Fibroblast of skin of left quadriceps (primary cell): ENCODE measurements at places on chromosomes 5 and 9.

GRCh38 chr5:124315741-124316415 lies 430.6 kb downstream of the ZNF608 start:
- DNase-seq: peak; percentile 71

- no peak for DNase-seq
Measured at GRCh38 chr9:131627326-131627647, 82.0 kb downstream of the PRRT1B start.

- DNase-seq: no peak
Measured at GRCh38 chr9:88922091-88922490, 69.2 kb upstream of the S1PR3 start.

GRCh38 chr5:78328585-78329173 lies 31.7 kb upstream of the SCAMP1 start:
- DNase-seq: peak; percentile 9

DNA sequence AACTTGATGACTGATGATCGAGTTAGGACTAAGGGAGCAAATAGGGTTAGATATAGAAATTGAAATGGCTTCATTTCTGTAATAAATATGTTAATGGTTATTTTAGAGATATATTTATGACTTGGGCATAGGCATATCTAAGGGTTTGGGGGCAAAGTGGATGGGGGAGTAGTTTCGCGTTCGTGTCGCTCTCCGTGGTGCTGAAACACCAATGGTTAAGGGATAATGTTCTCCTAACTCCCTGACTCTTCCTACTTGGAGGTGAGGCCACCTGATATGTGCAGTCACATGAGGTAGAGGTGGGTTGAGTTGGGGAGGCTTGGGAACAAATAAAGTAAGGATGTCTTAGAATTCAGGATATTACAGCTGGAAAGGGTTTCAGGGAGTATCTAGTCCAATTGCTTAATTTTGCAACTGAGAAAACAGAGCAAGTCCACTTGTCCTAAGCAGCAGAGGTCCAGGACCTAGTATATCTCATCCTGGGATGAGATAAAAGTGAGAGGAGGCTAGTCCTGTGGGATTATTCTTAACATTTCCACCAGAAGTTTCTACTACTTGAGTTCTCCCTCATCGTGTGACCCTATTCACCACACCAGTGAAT lies 44.0 kb upstream of the MAP1B start:
- DNase-seq: no peak

GRCh38 chr5:174392892-174393291 lies 331.5 kb upstream of the MSX2 start:
- DNase-seq: no peak

DNA sequence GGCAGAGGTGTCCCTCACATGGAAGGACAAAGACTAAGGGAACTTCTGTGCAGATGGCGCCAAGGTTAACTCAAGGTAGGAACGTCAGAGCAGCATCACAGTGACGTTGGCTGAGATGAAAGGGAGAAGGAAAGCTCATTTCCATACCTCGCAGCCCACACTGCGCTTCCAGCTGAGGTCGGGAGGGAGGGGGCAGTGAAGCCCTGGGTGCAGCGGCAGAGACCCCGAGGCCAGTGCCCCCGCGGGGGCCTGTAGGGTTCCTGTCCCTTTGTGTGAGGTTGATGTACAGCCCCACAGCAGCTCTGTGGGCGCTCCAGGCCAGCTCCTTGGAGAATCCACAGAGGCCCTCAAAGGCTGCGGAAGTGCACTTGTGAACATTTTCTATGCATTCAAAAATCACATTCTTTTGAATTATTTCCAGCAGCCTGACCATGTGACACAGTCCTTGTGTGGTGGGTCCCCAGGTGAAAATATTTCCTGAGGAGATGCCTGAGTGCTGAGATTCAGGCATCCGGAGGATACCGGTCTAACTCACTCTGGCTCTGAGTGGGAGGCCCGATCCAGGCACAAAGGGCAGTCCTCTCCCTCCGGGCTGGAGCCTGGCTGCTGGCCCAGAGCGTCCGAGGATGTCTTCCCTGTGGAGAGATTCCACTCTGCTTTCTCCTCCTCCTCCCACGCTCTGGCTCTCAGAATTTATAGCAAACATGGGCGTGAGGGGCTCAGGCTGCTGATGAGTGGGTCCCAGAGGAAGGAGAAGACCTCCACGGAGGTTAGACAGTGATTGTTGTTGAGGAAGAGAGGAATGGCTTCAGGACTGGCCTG lies 150.7 kb downstream of the ICE1 start:
- no peak for DNase-seq

DNA sequence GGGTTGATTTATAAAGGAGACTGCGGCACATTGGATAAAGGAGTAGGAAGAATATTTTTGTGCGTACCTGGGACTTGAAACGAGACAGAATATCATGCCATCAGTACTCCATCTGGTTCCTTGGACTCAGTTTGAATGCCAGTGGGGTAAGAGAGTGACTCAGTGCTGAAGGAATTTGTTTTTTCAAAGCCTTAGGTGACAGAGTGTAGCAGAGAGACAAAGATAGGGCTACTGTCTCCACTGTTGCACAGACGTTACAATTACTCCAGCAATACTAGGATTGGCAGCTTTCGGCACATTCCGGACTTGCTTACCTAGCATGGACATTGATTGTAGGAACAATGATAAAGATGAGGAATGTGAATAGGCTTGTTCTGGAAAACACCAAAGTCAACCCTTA lies 250.7 kb downstream of the KCTD16 start:
- no peak for DNase-seq

DNA sequence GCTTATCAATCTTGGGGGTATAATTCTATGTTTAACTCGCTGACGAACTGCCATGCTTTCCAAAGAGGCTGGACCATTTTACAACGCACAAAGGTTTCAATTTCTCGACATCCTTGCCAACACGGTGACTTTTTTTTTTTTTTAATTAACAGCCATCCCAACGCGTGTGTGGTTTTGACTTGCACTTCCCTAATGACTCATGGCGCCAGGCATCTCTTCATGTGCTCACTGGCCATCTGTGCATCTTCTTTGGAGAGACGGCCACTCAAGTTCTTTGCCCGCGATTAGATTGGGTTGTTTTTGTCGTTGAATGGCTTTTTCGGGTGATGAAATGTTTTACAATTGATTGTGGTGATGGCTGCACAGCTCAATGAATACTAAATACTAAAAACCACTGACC lies 12.5 kb upstream of the CARD9 start:
- no peak for DNase-seq

DNA sequence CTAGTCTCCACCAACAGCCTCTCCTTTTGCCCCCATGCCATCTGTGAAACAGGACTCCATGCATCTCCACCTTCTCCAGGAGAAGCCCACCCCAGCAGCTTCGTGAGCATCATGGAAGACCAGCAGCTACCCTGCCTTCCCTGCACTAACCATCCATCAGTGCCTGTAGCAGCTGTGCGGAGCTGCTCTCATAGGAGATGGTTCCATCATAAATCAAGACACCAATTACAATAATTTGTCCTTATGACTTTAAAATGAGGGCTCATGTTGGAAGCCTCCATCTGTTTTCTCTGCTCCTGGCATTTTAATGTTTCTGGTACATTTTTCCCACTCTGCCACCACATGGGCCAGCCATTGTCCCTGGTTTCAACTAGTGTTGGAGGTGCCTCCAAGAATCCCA lies 69.9 kb downstream of the FGF1 start:
- DNase-seq: no peak

DNA sequence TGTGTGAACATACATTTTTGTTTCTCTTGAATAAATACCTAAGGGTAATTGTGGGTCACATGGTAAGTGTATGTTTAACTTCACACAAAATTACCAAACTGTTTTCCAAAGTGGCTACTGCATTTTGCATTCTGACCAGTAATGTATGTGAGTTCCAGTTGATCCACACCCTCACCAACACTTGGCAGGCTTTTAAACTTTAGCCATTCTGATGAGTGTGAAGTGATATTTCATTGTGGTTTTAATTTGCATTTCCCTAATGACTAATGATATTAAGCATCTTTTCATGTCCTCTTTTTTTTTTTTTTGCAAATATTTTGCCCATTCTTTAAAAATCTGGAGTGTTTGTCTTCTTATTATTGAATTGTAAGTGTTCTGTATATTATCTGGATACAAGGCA lies 53.5 kb upstream of the MAST4 start:
- no peak for DNase-seq

DNA sequence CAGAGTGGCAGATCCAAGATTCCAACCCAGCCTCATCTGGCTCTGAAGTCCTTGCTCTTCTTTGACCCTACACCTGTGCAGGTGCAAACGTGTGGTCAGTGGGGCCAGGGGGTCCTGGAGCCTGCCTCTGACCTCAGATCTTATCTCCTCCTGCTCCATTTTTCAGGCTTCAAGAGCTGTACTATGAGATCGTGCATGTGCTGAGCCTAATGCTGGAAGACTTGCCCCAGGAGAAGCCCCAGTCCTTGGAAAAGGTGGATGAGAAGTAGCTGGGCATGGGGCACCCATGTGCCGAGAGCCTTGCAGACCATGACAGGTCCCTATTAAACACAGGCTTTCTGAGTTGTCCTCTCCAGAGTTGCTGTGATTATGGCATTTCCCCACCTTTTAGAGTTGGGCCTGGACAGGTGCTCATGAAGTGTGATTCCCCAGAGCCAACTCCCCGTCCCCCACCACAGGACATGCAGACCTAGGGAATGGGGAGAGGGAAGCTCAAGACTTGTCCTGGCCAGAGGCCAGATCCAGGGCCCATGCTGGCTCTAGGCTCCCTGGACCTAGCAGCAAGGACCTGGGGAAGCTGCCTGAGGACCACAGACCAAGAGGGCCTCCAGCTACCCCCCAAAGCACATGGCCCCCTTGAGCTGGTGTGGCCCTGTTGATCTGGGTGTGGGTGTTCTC lies 22.5 kb downstream of the PITX1 start:
- DNase-seq: no peak

GRCh38 chr9:8351436-8351835 lies 551.9 kb upstream of the DMAC1 start:
- DNase-seq: no peak

- DNase-seq: no peak
Measured at GRCh38 chr9:108040783-108041182, 551.2 kb upstream of the KLF4 start.

GRCh38 chr5:180935203-180935602 lies 36.2 kb downstream of the BTNL8 start:
- DNase-seq: no peak

GRCh38 chr5:9395706-9396105 lies 150.2 kb downstream of the SEMA5A start:
- DNase-seq: no peak

GRCh38 chr5:95162231-95162992 lies 122.5 kb downstream of the MCTP1 start:
- no peak for DNase-seq

DNA sequence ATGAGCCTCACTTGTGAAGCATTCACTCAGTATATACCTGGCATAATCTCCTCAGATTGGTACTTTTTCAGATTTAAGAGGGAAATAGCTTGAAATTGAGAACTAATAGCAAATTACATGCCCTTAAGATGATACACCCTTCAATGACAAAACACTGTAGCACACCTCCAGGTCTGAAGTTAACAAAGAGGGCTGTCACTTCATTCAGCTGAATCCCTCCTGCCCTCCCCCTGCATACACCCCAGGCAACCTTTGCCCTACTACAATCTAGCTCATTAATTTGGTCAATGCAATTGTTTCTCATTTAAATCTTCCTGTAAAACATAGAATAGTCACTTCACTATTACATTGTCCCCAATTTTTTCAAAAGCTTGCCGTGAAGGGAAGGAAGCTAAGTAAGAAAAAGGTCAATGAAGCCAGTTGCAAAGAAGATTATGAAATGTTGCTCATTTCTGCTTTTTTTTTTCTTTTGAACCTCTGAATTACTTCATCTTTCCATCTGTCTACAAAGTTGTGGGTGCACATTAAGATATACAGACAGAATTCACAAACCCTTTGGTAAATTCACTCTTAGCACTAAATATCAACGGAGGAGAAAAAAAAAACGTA lies 294.8 kb upstream of the PTGER4 start:
- DNase-seq: no peak

- no peak for DNase-seq
Measured at GRCh38 chr5:50786073-50786472, 119.6 kb downstream of the PARP8 start.

- no peak for DNase-seq
Measured at GRCh38 chr5:32707418-32707997, 3.6 kb upstream of the NPR3 start.

DNA sequence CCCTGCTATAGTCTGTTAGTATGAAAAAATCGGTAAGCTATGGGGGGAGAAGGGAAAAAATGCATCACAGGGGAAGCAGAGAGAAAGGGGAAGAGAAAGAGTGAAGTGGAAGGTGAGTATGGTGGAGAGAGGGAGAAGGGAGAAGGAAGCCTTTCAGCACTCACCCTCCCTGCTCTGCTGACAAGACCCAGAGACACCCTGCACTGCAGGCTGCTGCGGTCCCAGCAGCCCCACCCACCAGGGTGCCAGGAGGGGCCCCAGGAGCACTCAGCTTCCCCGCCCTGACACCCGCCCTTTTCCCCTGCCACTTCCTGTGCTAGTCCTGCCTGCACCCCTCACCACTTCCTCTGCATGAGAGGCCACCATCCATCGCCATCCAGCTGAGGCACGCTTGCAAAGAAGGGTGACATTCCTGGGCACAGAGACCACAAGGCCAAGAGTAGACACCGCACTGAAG lies 12.7 kb downstream of the STK10 start:
- DNase-seq: no peak

- peak; percentile 73 for DNase-seq
Measured at GRCh38 chr5:68898951-68899471, 194.8 kb upstream of the SLC30A5 start.

GRCh38 chr5:1732945-1733344 lies 66.7 kb downstream of the MRPL36 start:
- no peak for DNase-seq

- DNase-seq: peak; percentile 93
Measured at GRCh38 chr5:153629027-153629895, 138.8 kb downstream of the GRIA1 start.
